Activated T-helper 2 cell treated with anti-CD3 and anti-CD28 coated beads, Interferon-gamma antibody, Interleukin-2, Interleukin-4, amounts not matched to agents 10 μg/mL and 5 μg/mL and 100 μg/mL, durations not matched to agents 14 hours and 24 hours and 36 hours (primary cell): ENCODE measurements at places on chromosomes 5 and 9. TPM values are rescaled to one million over a fixed set of nuclear protein-coding genes. Genes with fewer than 3 reads are reported as not detected.

STPG3 gene
- 0.48 TPM in 2 replicates for total RNA-seq

LEAP2 gene
- total RNA-seq = 4.3 and 4.4 TPM in 2 replicates

WHRN gene
- 2.8 and 2.9 TPM in 2 replicates for total RNA-seq

MAP1B gene
- 0.32 and 0.57 TPM in 2 replicates for total RNA-seq

IFNB1 gene
- not detected in 2 replicates for total RNA-seq

- no peak for DNase-seq
- H3K27me3 ChIP-seq = no peaks in the 10 kb centered on the region
- no peaks in the 10 kb centered on the region for H3K36me3 ChIP-seq
- no peak overlapping the region for H3K4me3 ChIP-seq
- H3K4me1 ChIP-seq = peaks cover 4% of the 10 kb centered on the region
These were observed 294.4 kb downstream of the HINT1 start for GRCh38 chr5:130870691-130871090.

DNA sequence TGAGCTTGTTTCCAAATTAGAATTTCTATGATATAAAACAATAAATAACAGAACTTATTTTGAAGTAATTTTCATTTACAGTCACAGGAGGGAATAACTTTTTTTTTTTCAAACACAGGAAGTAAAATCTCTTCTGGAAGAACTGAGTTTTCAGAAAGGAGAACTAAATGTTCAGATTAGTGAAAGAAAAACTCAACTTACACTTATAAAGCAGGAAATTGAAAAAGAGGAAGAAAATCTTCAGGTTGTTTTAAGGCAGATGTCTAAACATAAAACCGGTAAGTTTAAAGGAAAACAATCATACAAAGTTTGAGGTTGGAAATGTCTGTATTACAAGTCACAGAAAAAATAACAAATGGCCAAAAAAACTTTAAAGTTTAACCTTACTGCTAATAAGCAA lies 41.6 kb downstream of the RAB14 start:
- H3K27me3 ChIP-seq = no peaks in the 10 kb centered on the region
- H3K4me3 ChIP-seq = no peak overlapping the region
- H3K36me3 ChIP-seq = peaks cover 80% of the 10 kb centered on the region
- peak overlapping the region; percentile 14 for H3K27ac ChIP-seq
- H3K4me1 ChIP-seq = peaks cover 11% of the 10 kb centered on the region
- no peak for DNase-seq

- H3K27me3 ChIP-seq = no peaks in the 10 kb centered on the region
- H3K36me3 ChIP-seq = no peaks in the 10 kb centered on the region
- H3K27ac ChIP-seq = no peak overlapping the region
- H3K4me1 ChIP-seq = no peaks in the 10 kb centered on the region
- DNase-seq = no peak
These were observed 189.0 kb downstream of the HCN1 start for GRCh38 chr5:45507178-45507577.

DNA sequence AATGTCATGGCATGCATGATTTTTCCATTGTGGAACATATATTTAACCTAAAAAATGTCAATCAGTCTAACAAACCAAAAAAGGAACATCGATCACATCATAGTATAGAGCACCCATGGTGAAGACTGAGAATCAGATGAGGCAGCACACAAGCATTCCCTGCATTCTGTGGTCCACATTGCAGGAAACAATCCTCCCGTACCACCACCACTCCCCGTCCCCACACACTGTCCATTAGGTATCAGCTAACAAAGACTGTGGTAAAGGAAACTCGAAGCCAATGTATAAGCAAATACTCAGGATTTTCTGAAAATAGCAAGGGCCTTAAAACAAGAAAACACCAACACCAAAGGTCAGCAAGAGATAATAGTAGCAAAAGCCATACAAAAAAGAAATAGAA lies 1104.4 kb upstream of the SEMA6A start:
- H3K4me3 ChIP-seq = no peak overlapping the region
- H3K36me3 ChIP-seq = no peaks in the 10 kb centered on the region
- no peak for DNase-seq
- H3K27ac ChIP-seq = no peak overlapping the region
- no peaks in the 10 kb centered on the region for H3K4me1 ChIP-seq

DNA sequence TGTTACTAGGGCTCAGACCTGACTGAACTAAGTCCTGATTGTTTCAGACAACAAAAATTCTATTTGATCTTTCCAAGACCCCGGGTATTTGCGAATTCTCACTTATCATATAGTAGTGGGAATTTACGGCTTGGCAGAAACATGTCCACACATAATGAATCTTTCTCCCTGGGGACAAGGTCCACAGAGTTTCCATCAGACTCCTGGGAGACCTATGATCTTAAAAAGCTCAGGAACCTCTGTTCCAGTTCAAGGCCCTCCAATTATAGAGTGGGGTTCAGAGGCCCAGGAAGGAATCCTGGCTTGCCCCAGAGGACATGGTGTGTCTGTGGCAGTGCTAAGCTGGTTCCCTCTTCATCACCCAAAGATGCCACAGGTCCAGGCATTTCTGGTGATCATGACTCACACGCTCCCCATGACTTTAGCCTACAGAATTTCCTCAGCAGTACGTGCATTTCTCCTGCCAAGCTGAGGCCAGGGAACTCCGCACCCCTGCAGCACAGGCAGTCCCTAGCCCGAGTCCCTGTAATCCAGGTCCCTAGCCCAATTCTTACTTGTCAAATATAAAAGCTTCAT lies 12.6 kb downstream of the RAPGEF1 start:
- no peaks in the 10 kb centered on the region for H3K27me3 ChIP-seq
- H3K4me3 ChIP-seq = peak overlapping the region; percentile 61
- no peak for DNase-seq
- peaks cover 68% of the 10 kb centered on the region for H3K4me1 ChIP-seq
- peak overlapping the region; percentile 95 for H3K27ac ChIP-seq
- peaks cover 42% of the 10 kb centered on the region for H3K36me3 ChIP-seq

DNA sequence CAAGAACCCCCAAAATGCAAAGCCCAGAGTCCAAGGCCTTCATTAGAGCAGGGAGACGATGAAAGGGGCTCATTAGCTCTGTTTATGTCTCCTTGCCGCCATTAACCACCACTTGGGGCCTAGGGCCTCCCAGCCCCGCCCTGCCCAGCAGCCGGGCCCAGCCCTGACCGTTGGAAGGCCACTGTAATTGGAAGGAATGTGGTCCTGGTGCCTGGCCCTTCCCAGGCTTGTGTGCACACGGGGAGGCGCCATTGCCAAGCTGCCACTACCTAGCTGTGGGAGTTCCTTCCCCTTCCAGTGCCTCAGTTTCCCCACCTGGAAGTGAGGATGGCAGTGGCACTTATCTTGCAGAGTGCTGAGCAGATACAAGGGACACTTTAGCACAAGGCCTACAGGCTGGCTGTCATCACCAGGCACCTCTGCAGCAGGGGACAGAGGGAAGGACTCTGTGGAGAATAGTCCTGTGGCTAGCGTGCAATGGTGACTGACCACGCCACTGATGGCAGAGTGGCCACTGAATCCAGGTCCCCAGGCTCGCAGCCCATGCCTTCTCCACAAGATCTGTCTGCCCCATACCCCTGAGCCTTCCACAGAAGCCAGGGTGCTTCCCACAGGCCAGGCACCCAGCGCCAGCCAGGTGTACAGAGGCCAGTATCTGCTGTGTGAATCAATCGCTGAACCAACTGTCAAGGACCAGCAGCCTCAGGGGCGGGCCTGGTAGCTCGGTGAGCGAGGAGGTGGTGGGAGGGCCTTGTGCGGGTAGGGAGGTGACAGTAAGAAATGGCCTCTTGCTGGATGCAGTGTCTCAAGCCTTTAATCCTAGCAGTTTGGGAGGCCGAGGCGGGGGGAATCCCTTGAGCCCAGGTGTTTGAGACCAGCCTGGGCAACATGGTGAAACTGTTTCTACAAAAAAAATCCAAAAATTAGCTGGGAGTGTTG lies 20.8 kb downstream of the GBGT1 start:
- H3K27ac ChIP-seq = peak overlapping the region; percentile 76
- H3K27me3 ChIP-seq = no peaks in the 10 kb centered on the region

GRCh38 chr5:15753752-15754151 lies 253.8 kb downstream of the FBXL7 start:
- no peaks in the 10 kb centered on the region for H3K4me1 ChIP-seq
- no peaks in the 10 kb centered on the region for H3K27me3 ChIP-seq
- no peak for DNase-seq
- H3K4me3 ChIP-seq = no peak overlapping the region
- H3K27ac ChIP-seq = no peak overlapping the region
- H3K36me3 ChIP-seq = no peaks in the 10 kb centered on the region

- H3K27ac ChIP-seq = no peak overlapping the region
- no peaks in the 10 kb centered on the region for H3K36me3 ChIP-seq
- no peaks in the 10 kb centered on the region for H3K4me1 ChIP-seq
- no peak overlapping the region for H3K4me3 ChIP-seq
These were observed 210.1 kb upstream of the ZNF608 start for GRCh38 chr5:124956471-124957029.

GRCh38 chr5:41286165-41286564 lies 72.8 kb upstream of the C6 start:
- DNase-seq = no peak
- no peaks in the 10 kb centered on the region for H3K4me1 ChIP-seq
- H3K4me3 ChIP-seq = no peak overlapping the region
- no peaks in the 10 kb centered on the region for H3K27me3 ChIP-seq
- no peak overlapping the region for H3K27ac ChIP-seq

DNA sequence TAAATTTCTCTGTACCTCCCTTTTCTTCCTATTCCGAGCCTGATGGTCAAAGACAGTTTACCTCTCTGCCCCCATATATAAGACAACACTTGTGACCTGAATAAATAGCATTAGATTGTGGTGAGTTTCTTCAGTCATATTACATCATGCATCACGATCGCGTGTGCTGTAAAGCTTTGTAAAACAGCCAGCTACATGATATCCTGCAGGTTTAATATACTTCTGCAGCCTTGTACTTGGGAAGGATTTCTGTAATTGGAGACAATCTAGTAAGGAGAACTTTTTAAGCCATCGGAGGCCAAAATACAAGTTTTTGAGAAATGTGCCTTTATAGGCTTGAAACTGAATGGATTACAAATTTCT lies 711.8 kb upstream of the WWC1 start:
- no peak overlapping the region for H3K4me3 ChIP-seq
- H3K27ac ChIP-seq = no peak overlapping the region
- peaks cover 3% of the 10 kb centered on the region for H3K27me3 ChIP-seq
- DNase-seq = no peak
- H3K36me3 ChIP-seq = no peaks in the 10 kb centered on the region

DNA sequence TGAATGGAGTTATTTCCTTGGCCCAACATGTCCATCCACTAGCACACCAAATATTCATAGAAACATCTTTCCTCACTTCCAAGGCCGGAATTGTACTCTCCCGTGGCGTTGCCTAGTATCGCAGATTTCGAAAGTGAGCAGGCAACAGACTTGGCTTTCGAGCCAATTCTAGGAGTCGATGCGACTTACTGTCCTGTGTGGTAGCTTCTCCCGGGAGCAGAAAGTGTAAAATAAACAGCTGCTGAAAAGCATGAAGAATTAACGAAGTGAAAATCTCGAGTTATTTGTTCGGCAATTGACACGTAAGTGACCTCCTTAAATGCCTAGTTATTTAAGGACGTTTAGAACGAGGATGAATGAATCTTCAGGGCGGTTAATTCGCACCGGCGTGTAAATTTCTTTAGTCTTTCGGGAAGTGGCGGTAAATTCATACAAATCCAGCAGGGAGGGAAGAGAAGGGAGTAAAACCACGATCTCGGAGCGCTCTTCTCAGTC lies 449 bp upstream of the PCSK5 start:
- H3K4me1 ChIP-seq = peaks cover 24% of the 10 kb centered on the region
- peak overlapping the region; percentile 32 for H3K27ac ChIP-seq
- H3K27me3 ChIP-seq = peaks cover 58% of the 10 kb centered on the region
- H3K36me3 ChIP-seq = no peaks in the 10 kb centered on the region
- peak; percentile 9 for DNase-seq
- peak overlapping the region; percentile 86 for H3K4me3 ChIP-seq

DNA sequence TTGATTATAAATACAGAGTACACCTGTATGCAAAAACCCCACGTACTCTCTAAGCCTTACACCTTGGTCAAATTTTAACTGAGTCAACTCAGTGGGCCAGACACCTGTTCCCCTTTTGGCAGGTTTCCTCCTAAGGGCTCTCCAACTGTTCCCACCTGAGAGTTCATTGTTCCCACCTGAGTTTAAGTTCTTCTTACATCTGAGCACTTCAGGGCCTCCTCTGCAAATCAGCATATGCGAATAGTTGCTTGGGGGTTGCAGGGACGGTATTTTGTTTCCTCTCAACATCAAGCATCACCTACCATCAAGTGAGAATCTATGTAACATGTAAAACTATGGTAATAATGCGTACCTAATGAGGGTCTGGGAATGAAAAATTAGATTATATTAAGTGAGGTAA lies 300.0 kb downstream of the PIK3R1 start:
- DNase-seq = no peak
- peaks cover 5% of the 10 kb centered on the region for H3K27me3 ChIP-seq
- no peaks in the 10 kb centered on the region for H3K36me3 ChIP-seq
- H3K4me1 ChIP-seq = no peaks in the 10 kb centered on the region
- H3K27ac ChIP-seq = no peak overlapping the region

GRCh38 chr9:13432904-13433303 lies 153.4 kb upstream of the MPDZ start:
- no peaks in the 10 kb centered on the region for H3K4me1 ChIP-seq
- H3K27me3 ChIP-seq = no peaks in the 10 kb centered on the region
- H3K27ac ChIP-seq = no peak overlapping the region
- no peaks in the 10 kb centered on the region for H3K36me3 ChIP-seq
- H3K4me3 ChIP-seq = no peak overlapping the region

- H3K4me1 ChIP-seq = no peaks in the 10 kb centered on the region
- no peak for DNase-seq
- peaks cover 21% of the 10 kb centered on the region for H3K36me3 ChIP-seq
These were observed 49.5 kb downstream of the PTGS1 start for GRCh38 chr9:122420315-122420714.

GRCh38 chr9:122526602-122527001 lies 491 bp downstream of the OR1N1 start:
- H3K36me3 ChIP-seq = no peaks in the 10 kb centered on the region
- no peaks in the 10 kb centered on the region for H3K27me3 ChIP-seq
- H3K4me3 ChIP-seq = no peak overlapping the region
- no peak for DNase-seq
- no peak overlapping the region for H3K27ac ChIP-seq

DNA sequence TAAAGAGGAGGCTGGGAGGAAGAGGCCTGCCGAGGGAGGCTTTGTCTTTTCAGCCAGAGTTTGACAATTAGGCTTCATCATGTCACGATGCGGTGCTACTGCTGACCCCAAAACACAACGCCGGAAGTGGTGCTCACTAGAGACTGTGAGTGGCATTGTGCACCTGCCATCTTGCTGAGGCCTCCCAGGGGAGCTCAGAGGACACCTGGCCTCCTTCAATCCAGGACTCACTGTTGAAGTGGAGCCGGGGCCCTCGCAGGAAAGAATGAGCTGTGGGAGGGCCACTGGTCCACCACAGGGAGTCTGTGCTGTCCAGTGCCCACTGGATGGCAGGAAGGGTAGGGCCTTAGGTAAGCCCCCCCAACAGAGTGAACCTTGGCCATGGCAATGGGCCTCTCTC lies 12.7 kb upstream of the SLC25A48 start:
- H3K27me3 ChIP-seq = peaks cover 18% of the 10 kb centered on the region
- no peaks in the 10 kb centered on the region for H3K4me1 ChIP-seq
- no peak overlapping the region for H3K4me3 ChIP-seq
- H3K36me3 ChIP-seq = no peaks in the 10 kb centered on the region
- H3K27ac ChIP-seq = no peak overlapping the region
- DNase-seq = no peak
